ENCODE measurements at places on chromosomes 4 and X.

DNA sequence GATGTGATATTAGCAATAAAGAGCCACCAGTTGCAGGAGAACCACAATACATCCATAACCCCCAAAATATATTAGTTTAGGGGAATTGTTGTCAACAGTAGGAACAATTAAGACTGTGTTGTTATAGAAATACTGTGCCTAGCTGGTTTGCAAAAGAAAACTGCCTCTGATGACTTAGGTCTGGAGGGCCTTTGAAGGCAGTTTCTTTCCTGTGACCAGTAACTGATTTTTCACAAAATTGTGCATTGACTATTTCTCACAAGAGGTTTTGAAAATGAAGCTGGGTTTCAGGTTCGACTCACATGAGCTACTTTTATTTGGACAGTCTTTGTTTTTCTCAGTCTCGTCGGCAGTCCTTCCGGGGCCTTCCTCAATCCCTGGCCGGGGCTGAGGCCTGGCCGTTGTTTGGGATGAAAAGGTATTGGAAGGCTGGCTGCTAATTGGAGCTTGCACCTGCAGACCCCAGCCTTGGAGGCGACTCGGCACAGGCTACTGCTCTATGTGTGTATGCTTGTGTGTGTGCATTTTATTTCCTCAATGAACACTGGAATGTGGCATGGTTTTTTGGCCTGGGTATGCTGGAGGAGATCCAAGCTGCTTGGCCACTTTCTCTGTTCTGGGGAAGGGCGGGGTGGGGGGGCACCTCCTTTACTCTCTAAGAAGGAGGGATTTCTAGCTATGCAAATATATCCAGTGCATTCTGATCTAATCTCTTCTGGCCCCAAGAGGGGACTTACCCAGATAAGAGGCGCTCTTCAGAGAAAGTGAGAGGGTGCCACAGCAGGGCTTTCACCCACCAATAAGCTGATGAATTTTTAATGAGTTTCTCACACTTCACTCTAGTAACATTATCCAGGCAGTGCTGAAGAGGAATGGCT is 49.5 kb upstream of the LNX1 start:
- H3K27me3 ChIP-seq: no peaks in the 10 kb centered on the region
- H3K4me3 ChIP-seq: no peak overlapping the region
- no peaks in the 10 kb centered on the region for H3K36me3 ChIP-seq
- H3K4me1 ChIP-seq: no peaks in the 10 kb centered on the region
- H3K27ac ChIP-seq: no peak overlapping the region

GRCh38 chr4:38308728-38309311 is 348.6 kb downstream of the PTTG2 start:
- no peaks in the 10 kb centered on the region for H3K27me3 ChIP-seq
- no peaks in the 10 kb centered on the region for H3K36me3 ChIP-seq
- H3K27ac ChIP-seq: no peak overlapping the region
- no peaks in the 10 kb centered on the region for H3K4me1 ChIP-seq

DNA sequence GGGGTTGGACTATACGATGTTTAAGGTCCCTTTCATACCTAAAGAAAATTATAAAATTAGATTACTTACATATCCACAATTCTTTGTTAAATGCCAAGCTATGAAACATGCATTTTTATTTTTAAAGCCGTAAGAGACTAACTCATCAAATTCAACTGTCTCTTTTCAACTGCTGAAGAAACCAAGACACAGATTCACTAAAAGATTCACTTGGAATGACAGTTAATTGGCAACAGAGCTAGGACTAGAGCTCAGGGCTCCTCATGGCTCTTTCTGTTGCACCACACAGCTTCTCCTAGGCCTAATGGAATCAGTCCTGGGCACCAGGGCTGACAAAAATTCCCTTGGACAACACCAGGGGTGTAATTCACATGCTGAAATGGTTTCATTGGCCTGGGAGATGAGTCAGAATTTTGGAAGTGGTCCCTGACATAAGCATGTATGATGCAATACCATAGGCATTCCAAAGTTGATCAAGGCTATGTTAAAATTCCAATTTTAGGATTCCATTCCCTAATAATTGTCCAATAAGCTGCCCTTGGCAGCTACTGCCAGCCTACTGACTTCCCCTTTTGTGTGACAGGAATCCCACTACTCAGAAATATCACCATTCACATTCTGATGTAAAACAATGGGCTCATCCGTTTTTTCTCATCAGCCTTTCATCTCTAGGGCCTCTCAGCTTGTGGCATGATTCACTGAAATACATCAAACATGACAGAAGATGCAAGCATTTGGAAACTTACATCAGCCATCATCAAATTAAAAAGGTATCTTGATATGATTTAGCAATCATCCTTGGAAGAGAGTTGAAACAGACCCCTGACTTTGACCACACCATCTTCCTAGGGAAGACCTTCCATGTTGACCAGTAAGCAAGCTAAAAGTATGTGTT is 54.2 kb downstream of the PLAC1 start:
- peaks cover 9% of the 10 kb centered on the region for H3K4me1 ChIP-seq
- no peak for DNase-seq
- no peak overlapping the region for H3K4me3 ChIP-seq
- no peak overlapping the region for H3K27ac ChIP-seq
- no peaks in the 10 kb centered on the region for H3K36me3 ChIP-seq

GRCh38 chr4:143351149-143351691 is 14.5 kb downstream of the GAB1 start:
- H3K4me3 ChIP-seq: peak overlapping the region; percentile 46
- peak overlapping the region; percentile 61 for H3K27ac ChIP-seq
- DNase-seq: no peak
- H3K36me3 ChIP-seq: no peaks in the 10 kb centered on the region
- no peaks in the 10 kb centered on the region for H3K27me3 ChIP-seq

GRCh38 chrX:48540028-48540375 is 488 bp downstream of the TBC1D25 start:
- peak overlapping the region; percentile 91 for H3K4me3 ChIP-seq
- H3K27me3 ChIP-seq: no peaks in the 10 kb centered on the region
- no peak for DNase-seq
- H3K36me3 ChIP-seq: peaks cover 16% of the 10 kb centered on the region

DNA sequence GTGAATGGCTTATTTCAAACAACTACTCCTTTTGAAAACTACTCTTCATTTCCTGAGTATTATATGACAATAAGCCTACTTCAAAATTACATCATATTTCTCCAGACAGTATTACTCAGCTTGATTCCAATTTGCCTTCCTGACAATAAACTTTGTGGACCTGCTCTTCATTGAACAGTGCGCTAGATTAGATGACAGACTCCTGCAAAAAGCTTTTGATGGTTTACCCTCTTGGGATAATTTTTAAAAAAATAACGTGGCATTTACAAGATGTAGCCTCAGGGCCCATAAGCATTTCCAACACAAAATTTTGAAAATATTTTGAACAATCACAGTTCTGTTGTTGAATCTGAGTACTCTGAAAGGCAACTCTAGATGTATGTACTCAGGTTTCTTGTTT is 25.9 kb downstream of the MGAT4D start:
- no peak overlapping the region for H3K4me3 ChIP-seq
- H3K27ac ChIP-seq: no peak overlapping the region
- no peaks in the 10 kb centered on the region for H3K4me1 ChIP-seq
- DNase-seq: no peak
- no peaks in the 10 kb centered on the region for H3K36me3 ChIP-seq

GRCh38 chr4:143667461-143667860 is 33.0 kb downstream of the FREM3 start:
- no peaks in the 10 kb centered on the region for H3K4me1 ChIP-seq
- no peak overlapping the region for H3K27ac ChIP-seq
- H3K27me3 ChIP-seq: no peaks in the 10 kb centered on the region
- H3K4me3 ChIP-seq: no peak overlapping the region
- H3K36me3 ChIP-seq: no peaks in the 10 kb centered on the region
- DNase-seq: peak; percentile 66

DNA sequence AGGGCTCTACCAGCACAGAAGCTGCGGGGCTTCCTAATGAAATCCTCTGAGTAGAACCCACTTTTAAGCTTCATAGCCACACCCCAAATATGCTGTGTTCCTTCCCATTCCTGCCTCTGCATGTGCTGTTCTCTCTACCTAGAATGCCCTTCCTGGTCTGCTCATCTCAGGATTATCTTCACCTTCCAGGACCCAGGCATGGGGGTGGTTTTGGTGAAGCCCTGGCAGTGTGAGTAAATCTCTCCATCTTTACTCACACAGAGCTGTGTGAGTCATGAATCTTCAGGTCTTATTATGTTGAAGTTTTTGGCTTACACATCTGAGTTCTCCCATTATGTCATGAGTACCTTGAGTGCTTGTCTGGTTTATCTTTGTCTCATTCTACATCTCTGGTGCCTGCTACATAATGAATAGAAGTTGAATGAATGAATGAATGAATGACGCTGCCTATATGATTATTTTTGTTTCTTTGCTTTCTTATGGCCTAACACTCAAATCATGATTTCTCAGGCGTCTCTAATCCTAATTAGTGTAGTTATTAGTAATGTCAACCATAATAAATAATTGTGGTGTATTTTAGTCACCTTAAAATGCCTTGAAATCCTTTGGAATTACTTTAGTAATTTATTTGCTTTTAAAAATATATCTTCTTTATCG is 41.9 kb downstream of the HADH start:
- DNase-seq: no peak
- no peaks in the 10 kb centered on the region for H3K27me3 ChIP-seq
- no peak overlapping the region for H3K4me3 ChIP-seq

DNA sequence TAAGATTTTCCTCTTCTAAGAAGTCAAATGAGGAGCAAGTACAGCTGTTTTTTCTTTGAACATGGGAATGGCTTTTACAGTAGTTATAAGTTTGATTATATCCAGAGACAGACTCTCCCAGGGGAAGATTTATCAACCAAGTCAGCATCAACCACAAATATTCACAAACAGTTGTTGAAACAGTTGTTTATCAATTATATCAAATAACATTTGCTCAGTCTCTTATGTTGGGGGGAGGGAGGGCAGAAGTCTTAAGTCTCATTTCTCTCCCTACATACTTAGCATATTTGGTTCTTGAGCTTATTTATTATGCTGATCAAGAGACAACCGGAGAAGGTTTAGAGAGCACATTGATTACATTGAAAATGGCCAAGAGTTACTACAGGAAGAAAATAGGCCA is 110.1 kb downstream of the FBXO8 start:
- no peak for DNase-seq
- no peaks in the 10 kb centered on the region for H3K36me3 ChIP-seq
- no peaks in the 10 kb centered on the region for H3K4me1 ChIP-seq
- H3K27ac ChIP-seq: no peak overlapping the region

DNA sequence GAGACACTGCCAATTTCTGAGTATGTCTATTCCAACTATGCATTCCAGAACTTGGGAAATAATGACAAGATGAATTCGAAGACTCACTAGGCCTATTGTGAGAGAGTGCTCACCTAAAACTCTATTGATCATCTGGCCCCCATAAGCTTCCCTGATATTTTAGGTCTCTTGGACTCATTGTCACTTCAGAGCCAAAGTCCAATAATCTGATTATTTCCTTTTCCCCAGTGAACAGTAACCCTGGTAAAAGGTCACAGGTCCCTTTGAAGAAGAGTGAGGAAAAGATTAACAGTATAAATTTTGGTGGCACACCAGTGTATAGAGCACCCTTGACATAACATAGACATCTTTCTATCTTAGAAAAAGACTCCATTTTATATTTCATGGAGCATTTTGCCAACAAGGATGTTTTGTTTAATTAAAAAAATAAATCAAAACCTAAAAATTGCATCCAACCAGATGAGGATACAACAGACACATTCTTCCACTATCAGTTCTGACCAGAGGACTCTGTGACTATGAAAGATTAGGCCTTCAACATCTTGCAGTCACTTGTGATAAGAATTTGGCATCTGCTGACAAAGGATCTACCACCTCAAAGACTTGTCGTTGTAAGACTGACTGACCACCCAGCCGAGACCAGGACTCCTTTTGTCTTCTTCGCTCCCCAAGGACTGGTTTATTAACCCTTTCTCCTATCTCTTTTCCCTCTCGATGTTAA is 191.9 kb downstream of the MAB21L2 start:
- no peak overlapping the region for H3K4me3 ChIP-seq
- no peaks in the 10 kb centered on the region for H3K4me1 ChIP-seq
- H3K27ac ChIP-seq: no peak overlapping the region
- no peaks in the 10 kb centered on the region for H3K36me3 ChIP-seq
- H3K27me3 ChIP-seq: no peaks in the 10 kb centered on the region
- no peak for DNase-seq

DNA sequence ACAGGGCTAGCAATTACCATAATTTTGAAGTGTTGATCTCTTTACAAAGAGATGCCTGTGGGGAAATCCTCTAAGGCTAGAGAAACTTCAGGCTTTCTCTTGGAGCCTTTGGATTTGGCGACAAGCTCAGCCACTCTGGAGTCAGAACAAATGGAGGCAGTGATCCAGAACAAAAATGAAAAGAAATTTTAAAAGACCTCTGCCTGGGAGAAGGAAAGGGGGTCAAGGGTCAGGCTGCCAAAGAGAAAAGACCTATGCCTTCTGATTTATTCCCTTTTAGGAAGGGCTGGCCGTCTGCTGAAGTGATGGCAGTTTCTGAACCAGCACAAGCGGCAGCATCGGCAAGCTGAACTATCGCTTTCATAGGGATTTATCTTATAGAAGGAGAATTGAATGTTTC is 140.8 kb upstream of the SFRP2 start:
- H3K36me3 ChIP-seq: no peaks in the 10 kb centered on the region
- no peaks in the 10 kb centered on the region for H3K27me3 ChIP-seq
- H3K27ac ChIP-seq: no peak overlapping the region
- no peaks in the 10 kb centered on the region for H3K4me1 ChIP-seq
- no peak overlapping the region for H3K4me3 ChIP-seq
- no peak for DNase-seq

Data from heart left ventricle (tissue), 16 donors.